Chondrocyte (in vitro differentiated cells): ENCODE measurements at places on chromosomes 3 and 15.

- H3K27ac ChIP-seq = no peak overlapping the region
- no peaks in the 10 kb centered on the region for H3K4me1 ChIP-seq
- H3K36me3 ChIP-seq = no peaks in the 10 kb centered on the region
- no peak overlapping the region for H3K4me3 ChIP-seq
- no peak for DNase-seq
Observed at GRCh38 chr3:155763870-155764463, 19.1 kb upstream of the PLCH1 start.

GRCh38 chr3:196186651-196187573 is 24.3 kb downstream of the ZDHHC19 start:
- no peaks in the 10 kb centered on the region for H3K4me1 ChIP-seq
- DNase-seq = no peak
- no peaks in the 10 kb centered on the region for H3K27me3 ChIP-seq
- H3K36me3 ChIP-seq = no peaks in the 10 kb centered on the region
- H3K4me3 ChIP-seq = no peak overlapping the region

DNA sequence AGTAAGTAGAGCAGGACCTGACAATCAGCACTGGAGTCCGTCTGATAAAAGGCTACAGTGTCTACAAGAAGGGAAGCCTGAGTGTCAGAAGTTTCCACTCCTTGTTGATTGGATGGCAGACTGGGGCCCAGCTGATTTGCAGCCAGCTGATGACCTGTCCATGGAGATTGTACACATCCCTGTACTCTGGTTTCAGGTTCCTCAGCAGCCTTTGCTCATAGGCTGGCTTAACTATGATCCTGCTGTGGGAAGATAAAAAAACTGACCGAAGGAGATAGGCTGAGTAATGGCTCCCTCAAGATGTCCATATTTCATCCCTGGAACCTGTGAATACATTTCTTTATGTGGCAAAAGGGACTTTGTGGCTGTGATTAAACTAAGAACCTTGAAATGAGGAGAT is 11.7 kb upstream of the LACTB start:
- DNase-seq = no peak
- no peak overlapping the region for H3K27ac ChIP-seq
- peaks cover 35% of the 10 kb centered on the region for H3K4me1 ChIP-seq
- no peak overlapping the region for H3K4me3 ChIP-seq
- no peaks in the 10 kb centered on the region for H3K36me3 ChIP-seq
- no peaks in the 10 kb centered on the region for H3K27me3 ChIP-seq

GRCh38 chr15:68618908-68619698 is 40.3 kb downstream of the CORO2B start:
- no peaks in the 10 kb centered on the region for H3K27me3 ChIP-seq
- peaks cover 6% of the 10 kb centered on the region for H3K36me3 ChIP-seq
- DNase-seq = no peak
- peaks cover 83% of the 10 kb centered on the region for H3K4me1 ChIP-seq

- H3K27me3 ChIP-seq = no peaks in the 10 kb centered on the region
- H3K4me3 ChIP-seq = no peak overlapping the region
- H3K27ac ChIP-seq = no peak overlapping the region
- H3K36me3 ChIP-seq = no peaks in the 10 kb centered on the region
- no peak for DNase-seq
- H3K4me1 ChIP-seq = peaks cover 13% of the 10 kb centered on the region
Observed at GRCh38 chr3:17939157-17939556, 196.7 kb upstream of the TBC1D5 start.

- H3K4me3 ChIP-seq = no peak overlapping the region
- H3K4me1 ChIP-seq = peaks cover 11% of the 10 kb centered on the region
- no peaks in the 10 kb centered on the region for H3K36me3 ChIP-seq
- no peaks in the 10 kb centered on the region for H3K27me3 ChIP-seq
- no peak overlapping the region for H3K27ac ChIP-seq
Observed at GRCh38 chr3:172694573-172695246, 16.2 kb downstream of the NCEH1 start.

DNA sequence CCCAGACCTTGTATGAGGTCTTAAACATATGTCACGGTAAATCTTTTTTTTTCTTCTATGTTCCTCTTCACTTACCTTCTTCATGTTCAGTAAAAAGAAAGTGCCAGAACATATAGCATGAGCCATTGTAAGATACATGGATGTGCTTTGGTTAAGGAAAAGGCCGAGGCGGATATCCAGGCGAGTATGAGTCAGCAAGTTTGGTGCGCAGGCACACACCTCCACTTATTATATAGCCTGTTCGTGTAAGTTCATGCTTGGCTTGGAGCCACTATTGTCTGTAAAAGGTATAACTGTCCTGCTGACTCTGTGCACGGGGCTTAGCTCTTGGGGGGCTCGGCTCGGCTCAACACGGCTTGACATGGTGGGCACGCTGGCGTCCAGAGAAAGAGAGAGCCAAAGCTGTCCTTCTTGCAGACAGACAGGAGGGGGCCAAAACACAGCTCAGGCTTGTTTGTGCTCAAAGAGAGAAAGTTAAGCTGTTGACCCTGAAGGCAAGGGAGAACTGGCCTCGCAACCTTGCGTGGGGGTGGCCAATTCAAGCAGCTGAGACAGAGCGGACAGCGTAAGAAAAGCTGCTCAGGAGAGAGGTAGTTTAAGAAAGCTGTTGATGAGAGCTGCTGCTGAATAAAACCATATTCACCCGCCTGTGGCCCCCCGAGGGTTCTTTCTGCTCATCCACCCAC is 251.2 kb downstream of the SLC9A9 start:
- H3K36me3 ChIP-seq = no peaks in the 10 kb centered on the region
- no peak for DNase-seq
- no peak overlapping the region for H3K4me3 ChIP-seq
- no peak overlapping the region for H3K27ac ChIP-seq
- no peaks in the 10 kb centered on the region for H3K27me3 ChIP-seq
- H3K4me1 ChIP-seq = peaks cover 12% of the 10 kb centered on the region

DNA sequence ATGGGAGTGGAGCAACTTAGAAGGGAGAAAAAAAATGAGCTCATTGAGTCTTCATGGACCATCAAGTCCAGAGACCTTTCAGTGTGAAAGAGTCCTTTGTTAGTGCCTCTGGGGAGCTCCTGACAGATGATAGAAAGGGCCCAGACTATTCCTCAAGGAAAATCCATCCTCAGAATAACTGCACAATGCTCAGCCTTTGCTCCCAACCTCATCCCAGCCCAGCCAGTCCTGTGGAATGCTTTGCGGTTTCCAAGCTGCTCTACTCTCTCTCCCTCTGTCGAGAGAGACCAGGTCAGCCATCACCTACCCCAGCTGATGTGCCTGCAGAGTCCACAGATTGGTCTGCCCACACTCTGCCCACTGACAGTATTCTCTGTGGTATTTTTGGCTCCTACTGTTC is 406.2 kb downstream of the MFSD1 start:
- no peak for DNase-seq
- H3K27me3 ChIP-seq = peaks cover 11% of the 10 kb centered on the region
- H3K4me3 ChIP-seq = no peak overlapping the region
- H3K27ac ChIP-seq = no peak overlapping the region

DNA sequence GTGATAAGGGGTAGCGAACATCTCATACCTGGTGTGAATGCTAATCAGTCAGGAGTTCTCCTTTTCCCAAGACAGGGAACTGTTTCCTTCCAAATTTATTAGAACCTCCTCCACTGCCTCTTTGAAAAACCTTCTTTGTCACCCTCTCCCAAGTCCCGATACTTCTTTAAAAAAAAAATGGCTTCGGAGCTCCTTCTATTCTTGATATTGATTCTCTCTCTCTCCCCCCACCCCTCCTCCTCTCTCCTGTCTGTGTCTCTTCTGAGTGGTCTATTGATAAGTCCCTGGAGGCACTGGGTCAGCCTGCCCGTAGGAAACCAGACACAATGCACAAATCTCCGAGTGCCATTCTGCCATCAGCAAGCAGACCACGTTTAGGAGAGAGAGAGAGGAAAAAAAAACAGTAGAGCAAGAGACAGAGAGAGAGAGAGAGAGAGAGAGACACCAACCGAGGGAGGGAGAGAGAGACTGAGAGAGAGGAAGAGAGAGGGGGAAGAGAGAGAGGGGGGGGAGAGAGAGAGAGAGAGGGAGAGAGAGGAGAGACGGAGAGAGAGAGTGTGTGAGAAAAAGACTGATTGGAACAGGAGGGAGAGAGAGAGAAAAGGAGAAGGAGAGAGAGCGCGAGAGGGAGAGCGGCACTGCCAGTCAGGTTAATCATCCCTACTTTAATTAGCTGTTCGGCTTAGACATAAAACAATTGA is 160.9 kb downstream of the TIGIT start:
- peaks cover 16% of the 10 kb centered on the region for H3K4me1 ChIP-seq
- no peaks in the 10 kb centered on the region for H3K36me3 ChIP-seq
- no peak overlapping the region for H3K4me3 ChIP-seq
- no peak overlapping the region for H3K27ac ChIP-seq
- no peak for DNase-seq

- peaks cover 35% of the 10 kb centered on the region for H3K4me1 ChIP-seq
- H3K36me3 ChIP-seq = no peaks in the 10 kb centered on the region
Observed at GRCh38 chr3:142577696-142578328, 721 bp downstream of the ATR start.

DNA sequence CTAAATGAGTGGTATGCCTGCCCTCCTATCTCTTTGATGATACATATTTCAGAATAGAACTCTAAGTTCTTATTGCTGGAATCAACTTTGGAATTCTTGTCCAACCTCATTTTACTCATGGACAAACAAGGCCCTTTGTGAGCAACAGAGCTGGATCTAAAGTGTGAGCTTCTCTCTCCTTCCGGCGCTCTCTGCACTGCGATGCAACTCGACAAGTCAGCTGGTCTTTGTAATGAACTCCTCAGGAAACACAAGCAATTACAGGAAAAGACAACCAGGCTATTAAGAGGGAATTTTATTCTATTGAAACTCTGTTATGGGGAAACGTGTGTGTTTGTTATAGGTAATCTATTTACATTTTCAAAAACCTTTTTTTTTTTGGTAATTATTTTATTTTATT is 20.3 kb upstream of the NRROS start:
- peaks cover 5% of the 10 kb centered on the region for H3K4me1 ChIP-seq

DNA sequence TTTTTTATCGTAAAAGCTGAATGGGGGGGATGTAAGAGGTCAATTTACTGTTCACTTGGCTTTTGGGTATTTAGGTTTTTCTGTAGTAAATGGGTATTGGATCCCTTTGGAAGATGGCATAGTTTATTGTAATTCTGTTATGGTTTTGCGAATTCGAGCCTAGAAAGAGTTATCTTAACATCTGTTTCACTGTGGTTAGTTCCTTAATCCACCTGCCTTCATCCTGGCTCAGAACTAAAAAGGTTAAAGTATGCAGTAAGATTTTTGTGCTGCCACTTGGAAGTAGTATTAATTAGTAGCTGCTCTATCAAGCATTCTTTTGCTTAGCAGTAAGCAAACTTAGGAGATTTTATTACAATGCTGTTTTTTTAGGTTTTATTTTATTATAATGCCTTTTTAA is 62.4 kb downstream of the ARIH1 start:
- H3K27ac ChIP-seq = no peak overlapping the region
- peaks cover 13% of the 10 kb centered on the region for H3K36me3 ChIP-seq
- H3K27me3 ChIP-seq = no peaks in the 10 kb centered on the region

DNA sequence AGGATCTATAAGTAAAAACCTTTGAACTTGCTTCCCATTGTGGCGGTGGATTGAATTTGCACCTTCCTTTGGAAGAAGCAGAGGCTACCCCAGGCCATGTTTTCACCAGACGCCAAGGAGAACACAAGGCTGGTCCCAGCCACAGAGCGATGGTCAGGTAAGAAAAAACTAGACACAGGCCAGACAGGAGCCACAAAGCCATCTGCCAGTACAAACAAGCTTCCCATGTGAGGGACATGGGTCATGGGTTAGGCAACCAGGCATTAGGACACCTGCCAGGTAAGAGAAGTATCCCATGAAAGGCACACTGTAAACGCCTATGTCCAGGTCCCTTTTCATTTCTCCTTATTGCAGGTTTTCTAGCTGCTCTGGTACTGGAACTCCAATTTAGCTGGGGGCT is 190.2 kb downstream of the KLF13 start:
- H3K36me3 ChIP-seq = no peaks in the 10 kb centered on the region
- H3K27me3 ChIP-seq = peaks cover 3% of the 10 kb centered on the region
- H3K4me3 ChIP-seq = no peak overlapping the region
- no peak overlapping the region for H3K27ac ChIP-seq

DNA sequence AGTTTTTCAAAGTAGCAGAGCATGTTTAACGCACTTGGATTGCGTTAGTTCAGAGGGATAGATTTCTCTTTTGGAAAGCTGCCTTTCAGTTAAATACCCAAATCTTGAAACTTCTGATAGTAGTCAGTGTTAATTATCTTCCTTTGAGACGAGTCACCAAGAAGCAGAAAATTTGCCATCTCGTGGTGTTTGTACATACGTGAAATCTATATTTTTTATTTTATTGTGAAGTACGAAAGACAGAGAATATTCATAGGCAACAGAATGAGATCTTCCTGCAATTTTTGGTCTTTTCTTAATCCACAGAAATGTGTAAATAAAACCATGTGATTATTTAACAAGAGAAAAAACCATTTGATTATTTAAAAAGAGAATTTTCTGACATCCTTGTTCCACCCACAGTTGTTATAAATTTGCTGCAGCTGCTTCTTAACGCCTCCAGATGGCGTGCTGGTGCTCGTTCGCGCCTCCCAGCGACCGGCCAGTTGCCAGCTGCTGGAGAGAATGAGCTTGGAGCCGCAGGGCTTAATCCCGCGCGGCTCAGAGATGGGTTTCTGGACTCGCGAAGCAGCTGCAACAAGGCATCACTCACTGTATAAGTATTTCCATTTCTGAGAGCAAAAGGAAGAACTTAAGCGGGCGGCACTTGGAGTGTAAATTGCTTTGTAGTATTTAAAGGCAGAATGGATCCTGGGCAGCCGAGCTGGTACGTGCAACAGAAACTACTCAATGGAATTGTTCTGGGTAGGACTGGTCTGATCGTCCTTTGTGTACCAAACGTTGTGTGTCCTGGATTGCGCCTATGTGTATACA is 10.5 kb upstream of the SLITRK3 start:
- H3K4me3 ChIP-seq = peak overlapping the region; percentile 64
- peaks cover 5% of the 10 kb centered on the region for H3K4me1 ChIP-seq
- H3K36me3 ChIP-seq = no peaks in the 10 kb centered on the region
- H3K27me3 ChIP-seq = peaks cover 27% of the 10 kb centered on the region
- no peak overlapping the region for H3K27ac ChIP-seq

DNA sequence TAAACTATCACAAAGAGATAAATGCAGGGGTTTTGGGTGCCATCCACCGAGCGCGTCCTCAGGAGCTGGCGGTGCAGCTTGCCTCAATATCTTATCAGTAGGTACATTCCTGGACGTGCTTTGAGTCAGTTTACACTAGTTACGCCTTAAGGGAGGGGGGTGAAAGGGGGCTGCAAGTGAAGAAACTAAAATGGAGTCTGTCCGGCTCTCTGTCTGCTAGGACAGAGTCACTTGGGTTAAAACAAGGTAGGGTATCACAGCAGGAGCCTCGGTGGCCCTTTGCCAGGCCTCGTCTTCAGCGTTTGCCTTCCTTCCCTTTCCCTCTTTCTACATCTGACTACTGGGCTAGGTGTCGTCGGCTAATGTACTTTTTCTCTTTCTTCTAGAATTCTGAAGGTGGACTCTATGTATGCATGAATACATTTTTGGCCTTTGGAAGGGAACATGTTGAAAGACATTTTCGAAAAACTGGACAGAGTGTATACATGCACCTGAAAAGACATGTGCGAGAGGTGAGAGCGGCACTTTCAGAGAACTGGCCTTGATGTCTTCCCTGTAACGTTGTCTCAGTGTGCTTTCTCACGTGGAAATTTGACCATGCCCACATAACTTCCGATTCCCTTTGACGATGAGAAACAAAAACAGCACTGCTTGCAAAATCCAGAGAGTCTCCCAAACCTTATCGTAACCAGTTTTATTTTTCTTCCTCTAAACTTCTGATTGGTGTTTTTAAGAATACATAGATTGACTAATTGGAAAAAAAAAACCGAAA is 28.8 kb downstream of the USP13 start:
- H3K4me3 ChIP-seq = no peak overlapping the region
- H3K27ac ChIP-seq = no peak overlapping the region

- peak overlapping the region; percentile 78 for H3K4me3 ChIP-seq
- no peaks in the 10 kb centered on the region for H3K27me3 ChIP-seq
- peak overlapping the region; percentile 97 for H3K27ac ChIP-seq
- peaks cover 25% of the 10 kb centered on the region for H3K4me1 ChIP-seq
Observed at GRCh38 chr15:56732135-56732885, 999 bp downstream of the ZNF280D start.
